Stimulated activated CD8-positive, alpha-beta memory T cell treated with anti-CD3 and anti-CD28 coated beads, Interleukin-7, amount 100 ng/mL, for 4 hours (primary cell): ENCODE measurements at places on chromosomes 16 and 17.

- no peak for DNase-seq
These were observed 1.2 kb downstream of the TNFRSF17 start for GRCh38 chr16:11966173-11966572.

- DNase-seq = peak; percentile 98
These were observed at the start of the genes NUBP2 and SPSB3 for GRCh38 chr16:1782408-1783264. Gene NUBP2, plus strand, starts transcription at chr16:1782960. Its CDS starts 61 bp downstream, at chr16:1783021. Gene SPSB3, minus strand, starts transcription at chr16:1782571. Its CDS starts 1,088 bp downstream, at chr16:1781483.

GRCh38 chr16:17548825-17549224 lies 78.1 kb upstream of the XYLT1 start:
- DNase-seq = no peak

- DNase-seq = no peak
These were observed 621 bp downstream of the KCNJ2 start for GRCh38 chr17:70169709-70170597.

DNA sequence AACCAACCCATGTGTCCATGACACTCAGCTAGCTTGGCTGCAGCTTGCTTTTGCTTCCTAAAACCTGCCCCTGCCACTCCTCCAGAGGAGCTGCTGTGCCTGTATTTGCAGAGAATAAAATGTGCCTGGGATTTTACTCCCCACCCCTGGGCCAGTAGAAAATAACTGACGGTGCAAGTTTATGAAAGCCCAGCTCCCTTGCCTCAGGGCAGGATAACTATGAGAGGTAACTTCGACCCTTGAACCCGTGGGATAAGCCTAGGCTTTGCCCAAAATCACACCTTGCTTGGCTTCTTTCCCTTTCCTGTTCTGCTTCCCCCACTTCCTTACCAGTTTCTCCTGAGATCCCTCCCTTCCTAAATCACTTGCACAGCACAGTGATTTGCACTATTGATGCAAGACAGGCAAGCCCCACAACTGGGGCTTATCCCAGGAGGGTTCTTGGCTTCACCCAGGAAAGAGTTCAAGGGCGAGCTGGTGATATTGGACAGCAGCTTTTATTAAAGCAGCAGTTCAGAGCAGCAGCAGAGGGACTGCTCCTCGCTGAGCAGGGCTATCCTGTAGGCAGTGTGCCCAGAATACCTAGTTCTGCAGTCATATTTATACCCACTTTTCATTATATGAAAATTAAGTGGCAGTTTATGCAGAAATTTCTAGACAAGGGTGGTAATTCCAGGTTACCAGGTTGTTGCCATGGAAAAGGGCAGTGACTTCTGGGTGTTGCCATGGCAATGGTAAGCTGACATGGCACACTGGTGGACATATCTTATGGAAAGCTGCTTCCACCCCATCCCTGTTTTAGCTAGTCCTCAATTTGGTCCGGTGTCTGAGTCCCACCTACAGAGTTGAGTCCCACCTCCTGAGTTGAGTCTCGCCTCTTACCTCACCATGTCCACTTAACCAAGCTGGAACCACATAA lies 6.3 kb upstream of the ERCC4 start:
- DNase-seq = no peak

DNA sequence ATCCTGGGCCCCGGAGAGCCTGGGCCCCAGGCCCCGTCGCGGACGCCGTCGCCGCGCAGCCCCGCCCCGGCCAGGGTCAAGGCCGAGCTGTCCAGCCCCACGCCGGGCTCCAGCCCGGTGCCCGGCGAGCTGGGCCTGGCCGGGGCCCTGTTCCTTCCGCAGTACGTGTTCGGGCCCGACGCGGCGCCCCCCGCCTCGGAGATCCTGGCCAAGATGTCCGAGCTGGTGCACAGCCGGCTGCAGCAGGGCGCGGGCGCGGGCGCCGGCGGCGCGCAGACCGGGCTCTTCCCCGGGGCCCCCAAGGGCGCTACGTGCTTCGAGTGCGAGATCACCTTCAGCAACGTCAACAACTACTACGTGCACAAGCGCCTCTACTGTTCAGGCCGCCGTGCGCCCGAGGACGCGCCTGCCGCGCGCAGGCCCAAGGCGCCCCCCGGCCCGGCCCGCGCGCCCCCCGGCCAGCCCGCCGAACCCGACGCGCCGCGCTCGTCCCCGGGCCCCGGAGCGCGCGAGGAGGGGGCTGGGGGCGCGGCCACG lies 36.8 kb upstream of the ZC3H18 start:
- no peak for DNase-seq
